Calu3 (cell line): ENCODE measurements at places on chromosomes 1 and 21.
A peak's percentile ranks its signal among the peaks of the same experiment; 100 is the strongest.

DNA sequence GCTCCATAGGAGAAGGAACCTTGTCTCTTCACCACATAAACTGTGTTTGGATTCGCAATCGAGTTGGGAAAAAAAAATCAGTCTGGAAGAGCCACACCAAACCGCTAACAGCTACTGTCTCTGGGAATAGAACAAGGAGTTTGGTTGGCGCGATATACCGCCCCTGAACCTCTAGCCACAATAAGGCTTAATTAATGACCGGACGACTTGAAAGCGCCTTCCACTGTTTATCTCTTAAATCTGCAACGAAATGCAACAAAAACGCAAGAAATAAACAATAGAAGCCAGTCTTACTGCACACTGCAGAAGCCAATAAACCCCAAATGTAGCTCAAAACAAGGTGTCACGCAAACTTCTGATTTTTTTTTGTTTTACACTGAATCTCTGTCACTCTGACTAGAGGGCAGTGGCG, 10.9 kb downstream of the BTBD19 start:
- no peak for DNase-seq

DNA sequence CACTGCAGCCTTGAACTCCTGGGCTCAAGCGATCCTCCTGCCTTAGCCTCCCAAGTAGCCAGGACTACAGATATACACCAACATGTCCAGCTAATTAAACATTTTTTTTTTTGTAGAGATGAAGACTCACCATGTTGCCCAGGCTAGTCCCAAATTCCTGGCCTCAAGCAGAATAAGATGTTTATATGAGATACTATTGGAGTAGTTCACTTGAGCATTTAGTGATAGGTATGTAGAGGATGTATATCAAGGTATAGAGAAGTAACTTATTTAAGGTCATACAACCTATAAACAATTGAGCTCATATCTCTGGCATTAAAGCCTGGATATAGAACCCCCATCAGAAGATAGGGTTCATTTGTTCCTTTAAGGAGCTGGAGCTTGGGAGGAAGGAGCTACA, 4.6 kb upstream of the TMEM269 start:
- DNase-seq: no peak

DNA sequence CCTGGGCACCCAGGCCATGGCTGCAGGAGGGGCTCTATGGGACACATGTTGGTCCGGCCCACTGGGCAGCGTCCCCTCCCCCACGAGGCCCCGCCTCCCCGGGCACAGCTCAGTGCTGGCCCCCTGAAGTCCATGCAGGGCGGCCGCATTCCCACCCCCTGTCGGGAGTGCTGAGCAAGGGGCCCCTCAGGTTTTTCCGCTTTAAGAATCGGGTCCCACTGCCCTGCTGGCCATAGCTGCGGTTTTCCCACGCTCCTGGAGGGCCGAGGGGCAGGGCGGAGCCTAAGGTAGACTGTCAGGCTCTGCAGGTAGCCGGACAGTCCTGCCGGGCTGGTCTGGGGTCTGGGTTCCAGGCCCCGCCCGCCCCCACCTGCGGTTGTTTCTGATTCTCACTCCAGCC, 43.5 kb upstream of the CCDC27 start:
- peak; percentile 48 for DNase-seq

GRCh38 chr1:115564201-115564600, 77.6 kb upstream of the VANGL1 start:
- DNase-seq: no peak

GRCh38 chr1:66890621-66891020, 34.0 kb downstream of the DNAI4 start:
- no peak for DNase-seq

GRCh38 chr1:79791488-79792218, 785.1 kb upstream of the ADGRL4 start:
- no peak for DNase-seq

DNA sequence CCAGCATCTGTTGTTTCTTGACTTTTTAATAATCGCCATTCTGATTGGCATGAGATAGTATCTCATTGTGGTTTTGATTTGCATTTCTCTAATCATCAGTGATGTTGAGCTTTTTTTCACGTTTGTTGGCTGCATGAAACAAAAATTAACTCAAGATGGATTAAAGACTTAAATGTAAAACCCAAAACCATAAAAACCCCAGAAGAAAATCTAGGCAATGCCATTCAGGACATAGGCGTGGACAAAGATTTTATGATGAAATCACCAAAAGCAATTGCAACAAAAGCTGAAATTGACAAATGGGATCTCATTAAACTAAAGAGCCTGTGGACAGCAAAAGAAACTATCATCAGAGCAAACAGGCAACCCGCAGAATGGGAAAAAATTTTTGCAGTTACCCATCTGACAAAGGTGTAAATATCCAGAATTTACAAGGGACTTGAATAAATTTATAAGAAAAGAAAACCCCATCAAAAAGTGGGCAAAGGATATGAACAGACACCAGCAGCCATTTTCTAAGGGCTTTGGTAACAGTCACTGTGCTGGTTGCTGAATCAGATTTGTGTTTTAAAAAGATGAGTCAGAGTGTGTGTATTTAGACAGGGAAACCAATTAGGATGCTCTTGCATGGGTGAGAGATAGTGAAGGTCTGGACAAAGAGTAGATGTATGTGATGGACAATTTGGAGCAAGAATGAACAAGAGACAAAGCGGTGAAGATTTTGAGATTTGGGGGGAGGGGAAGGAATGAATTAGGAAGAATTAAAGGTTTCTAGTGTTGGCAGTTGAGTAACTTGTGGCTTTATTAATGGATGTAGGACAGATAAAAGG, 110.7 kb downstream of the RYR2 start:
- DNase-seq: no peak

- no peak for DNase-seq
Measured at GRCh38 chr1:2290595-2291510, 62.7 kb downstream of the SKI start.

DNA sequence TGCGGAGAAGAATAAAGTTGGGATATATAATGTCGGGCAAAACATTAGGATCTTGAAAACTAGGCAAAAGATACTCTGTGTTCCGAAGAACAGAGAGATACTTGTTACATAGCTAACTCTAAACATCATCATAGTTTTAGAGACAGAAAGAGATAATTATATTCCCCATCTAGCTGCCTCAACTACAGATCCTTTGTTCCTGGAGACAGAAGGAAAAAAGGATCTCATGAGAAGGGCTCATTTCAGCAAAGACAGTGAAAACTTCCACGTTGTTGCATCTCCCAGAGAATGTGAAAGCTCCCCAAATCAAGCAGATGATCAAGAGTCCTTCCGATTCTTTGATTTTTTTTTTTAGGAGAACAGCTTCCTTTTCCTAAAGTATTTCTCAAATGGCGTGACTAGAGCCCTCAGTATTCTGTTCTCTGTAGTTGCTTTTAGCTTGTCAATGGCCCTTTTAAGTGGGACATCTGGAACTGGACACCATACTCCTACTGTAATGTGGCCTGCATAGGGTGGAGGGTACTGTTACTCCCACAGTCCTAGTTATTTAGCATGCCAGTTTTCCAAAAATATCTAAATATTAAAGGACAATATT, 1048.2 kb downstream of the TTLL7 start:
- DNase-seq: no peak

- no peak for DNase-seq
Measured at GRCh38 chr21:45861156-45861870, 120.3 kb upstream of the COL6A1 start.

DNA sequence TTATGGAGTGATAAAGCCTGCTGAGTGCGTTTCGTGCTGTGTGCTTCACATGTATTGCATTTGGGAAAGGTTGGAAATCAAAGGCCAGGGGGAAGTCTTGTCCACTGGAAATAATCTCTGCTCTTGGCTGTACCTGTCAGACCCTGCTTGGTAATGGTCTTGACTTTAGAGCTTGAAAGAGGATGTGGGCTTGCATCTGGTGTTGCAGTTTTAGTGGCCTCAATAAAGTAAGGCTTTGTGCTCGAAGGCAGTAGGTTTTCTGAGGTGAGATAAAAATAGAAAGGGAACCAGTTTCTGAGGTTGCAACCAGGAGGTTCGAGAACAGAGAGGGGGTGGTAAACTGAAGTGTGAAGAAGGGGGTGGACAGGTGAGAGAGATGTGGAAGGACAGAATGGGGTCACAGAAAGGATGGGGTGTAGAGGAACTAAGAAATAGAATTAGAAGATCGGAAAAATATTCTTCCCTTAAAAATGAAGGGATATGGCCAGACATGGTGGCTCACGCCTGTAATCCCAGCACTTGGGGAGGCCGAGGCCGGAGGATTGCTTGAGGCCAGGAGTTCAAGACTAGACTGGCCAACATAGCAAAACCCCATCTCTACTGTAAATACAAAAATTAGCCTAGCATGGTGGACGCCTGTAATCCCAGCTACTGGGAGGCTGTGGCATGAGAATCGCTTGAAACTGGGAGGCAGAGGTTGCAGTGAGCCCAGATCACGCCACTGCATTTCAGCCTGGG, 1.5 kb downstream of the S100PBP start:
- no peak for DNase-seq

DNA sequence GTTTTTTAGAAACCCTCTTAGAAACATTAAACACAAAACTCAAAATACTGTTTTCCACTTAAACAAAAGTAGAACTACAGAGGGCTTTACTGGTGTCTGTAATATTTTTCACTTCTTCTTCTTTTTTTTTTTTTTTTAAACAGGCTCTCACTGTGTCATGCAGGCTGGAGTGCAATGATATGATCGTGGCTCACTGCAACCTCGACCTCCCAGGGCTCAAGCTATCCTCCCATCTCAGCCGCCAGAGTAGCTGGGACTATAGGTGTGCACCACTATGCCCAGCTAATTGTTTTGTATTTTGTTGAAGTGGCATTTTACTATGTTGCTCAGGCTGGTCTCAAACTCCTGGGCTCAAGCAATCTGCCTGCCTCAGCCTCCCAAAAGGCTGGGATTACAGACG, 194.8 kb downstream of the DAB1 start:
- no peak for DNase-seq

DNA sequence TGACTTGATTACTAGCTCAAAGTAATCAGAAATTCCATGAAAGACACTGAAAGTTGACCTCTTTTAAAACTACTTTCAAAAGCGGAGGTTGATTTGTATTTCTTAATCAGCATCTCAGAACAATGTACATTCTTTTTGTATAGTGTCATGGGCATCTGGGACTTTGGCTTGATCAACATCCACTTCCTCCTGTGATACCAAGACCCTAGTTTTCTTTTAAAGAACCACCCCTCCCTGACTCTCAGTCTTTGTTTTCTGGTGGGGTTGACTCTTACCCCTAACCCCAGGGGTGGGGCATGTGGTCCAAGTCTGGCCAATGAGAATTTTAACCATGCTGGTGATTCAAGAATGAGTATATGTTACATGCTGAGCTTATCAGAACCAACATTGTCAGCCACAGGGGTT, 21.7 kb upstream of the IRF2BP2 start:
- peak; percentile 88 for DNase-seq

GRCh38 chr1:200857804-200858203, 15.0 kb upstream of the GPR25 start:
- DNase-seq: no peak

DNA sequence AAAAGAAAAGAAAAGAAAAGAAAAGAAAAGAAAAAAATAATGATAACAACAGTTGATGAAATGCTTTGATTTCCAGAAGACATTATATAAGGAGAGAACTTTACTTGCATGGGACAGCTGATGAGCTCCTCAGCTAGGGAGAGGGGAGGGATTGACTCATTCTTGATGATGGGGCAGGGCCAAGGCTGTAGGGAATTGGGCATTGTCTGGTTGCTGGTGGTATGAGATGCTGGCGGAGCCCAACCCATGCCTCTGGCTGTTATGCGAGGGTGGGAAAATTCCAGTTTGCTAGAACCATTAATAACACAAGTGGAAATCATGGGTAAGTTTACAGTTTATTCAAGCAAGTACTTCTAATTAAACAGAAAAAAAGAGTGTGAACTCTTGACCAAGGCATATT, 36.0 kb upstream of the KIF26B start:
- DNase-seq: no peak

DNA sequence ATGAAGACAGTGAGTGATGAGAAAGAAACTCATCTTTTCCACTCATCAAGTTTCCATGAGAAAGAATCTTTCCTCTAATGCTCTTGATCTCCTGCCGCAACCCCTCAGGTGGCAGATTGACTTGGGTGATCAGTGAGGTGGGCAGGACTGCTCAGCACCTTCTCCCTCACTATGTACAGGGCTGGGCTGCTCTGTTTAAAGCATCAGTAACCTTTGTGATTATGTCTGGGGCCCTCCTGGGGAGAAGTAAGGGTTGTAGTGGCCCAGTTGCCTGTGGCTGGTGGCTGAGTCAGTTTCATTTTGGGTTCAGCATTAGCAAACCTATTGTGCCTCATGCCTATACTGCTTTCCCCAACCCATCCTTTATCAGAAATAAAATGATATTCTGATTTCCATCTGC, 366.0 kb downstream of the TTLL7 start:
- DNase-seq: no peak

DNA sequence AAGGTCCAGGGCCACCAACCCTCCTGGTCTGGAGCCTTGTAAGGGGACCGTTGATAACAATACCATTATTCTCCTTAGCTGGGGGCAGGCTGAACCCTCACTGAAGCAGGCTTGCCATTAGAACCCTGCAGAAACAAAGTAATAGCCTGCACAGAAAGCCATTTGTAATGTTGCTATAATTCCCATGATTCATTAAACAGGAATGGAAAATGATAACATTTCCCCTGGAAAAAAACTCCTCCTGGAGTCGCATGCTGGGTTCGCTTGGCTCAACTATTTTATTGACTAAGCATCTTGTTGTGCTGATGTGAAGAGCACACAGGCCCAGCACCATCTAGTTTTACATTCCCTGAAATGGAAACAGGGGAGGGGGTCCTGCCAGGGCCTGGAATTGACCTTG, 155.6 kb upstream of the CSF3R start:
- no peak for DNase-seq

- no peak for DNase-seq
Measured at GRCh38 chr1:119773711-119774241, 5.1 kb upstream of the HMGCS2 start.

DNA sequence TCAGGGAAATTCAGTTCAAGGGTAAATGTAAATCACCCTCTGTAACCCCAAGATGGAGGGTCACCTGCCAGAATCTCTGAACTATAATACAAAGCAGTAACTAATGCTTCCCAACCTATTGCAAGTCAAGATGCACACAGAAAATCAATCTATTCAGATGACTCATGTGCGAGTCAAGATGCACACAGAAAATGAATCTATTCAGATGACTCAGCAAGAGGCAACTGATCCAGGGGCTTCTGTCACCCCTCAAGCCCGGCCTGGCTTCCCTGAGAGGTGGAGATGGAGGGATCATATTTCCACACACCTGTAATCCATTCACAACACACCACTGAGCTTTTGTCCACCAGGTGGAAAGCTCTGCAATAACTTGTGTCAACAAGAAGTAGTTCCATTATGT, 17.4 kb upstream of the HIVEP3 start:
- peak; percentile 63 for DNase-seq
